Hippocampal formation (tissue), 2 donors: ENCODE measurements at places on chromosomes 11 and 22.

DNA sequence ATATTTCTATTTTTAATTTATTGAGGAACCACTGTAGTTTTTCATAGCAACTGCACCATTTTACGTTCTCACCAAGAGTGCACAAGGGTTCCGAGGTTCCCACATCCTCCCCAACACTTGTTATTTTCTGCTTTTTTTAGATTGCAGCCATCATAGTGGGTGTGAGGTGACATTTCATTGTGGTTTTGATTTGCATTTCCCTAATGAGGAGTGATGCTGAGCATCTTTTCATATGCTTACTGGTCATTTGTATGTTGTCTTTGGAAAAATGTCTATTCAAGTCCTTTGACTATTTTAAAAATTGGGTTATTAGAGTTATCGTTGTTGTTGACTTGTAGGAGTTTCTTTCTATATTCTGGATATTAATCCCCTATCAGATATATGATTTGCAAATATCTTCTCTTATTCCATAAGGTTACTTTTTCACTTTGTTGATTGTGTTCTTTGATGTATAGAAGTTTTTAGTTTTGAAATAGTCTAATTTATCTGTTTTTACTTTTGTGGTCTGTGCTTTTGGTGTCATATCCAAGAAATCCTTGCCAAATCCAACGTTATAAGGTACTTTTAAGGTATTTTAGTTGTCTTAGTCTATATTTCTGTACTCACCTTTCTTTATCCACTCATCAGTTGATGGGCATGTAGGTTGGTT, 9.0 kb downstream of the NEAT1 start:
- DNase-seq = no peak

GRCh38 chr11:64916040-64916774, 802 bp downstream of the ATG2A start:
- no peak for DNase-seq

GRCh38 chr11:55920537-55920936, 6.2 kb upstream of the OR5W2 start:
- no peak for DNase-seq

DNA sequence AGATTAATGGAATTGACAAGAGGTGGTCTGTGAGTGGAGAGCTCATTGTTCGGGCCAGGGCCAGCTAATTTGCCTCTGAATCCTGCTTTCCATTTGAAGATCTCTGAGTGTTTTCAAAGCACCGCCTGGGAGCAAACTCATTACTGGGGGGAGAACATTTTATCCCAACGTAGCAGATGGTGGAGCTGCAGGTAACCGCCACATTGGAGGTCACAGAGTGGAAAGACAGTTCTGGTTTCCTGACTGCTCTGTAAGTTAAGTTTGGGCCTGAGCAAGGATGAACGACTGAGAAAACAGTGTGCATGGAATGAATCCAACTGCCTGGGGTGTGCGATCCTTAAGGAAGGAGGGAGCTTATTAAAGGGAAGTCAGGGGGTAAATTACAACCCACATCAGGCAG, 30.5 kb downstream of the LMO2 start:
- no peak for DNase-seq

GRCh38 chr11:67368621-67369020, 4.8 kb downstream of the CLCF1 start:
- DNase-seq = no peak

- DNase-seq = peak; percentile 14
Measured at GRCh38 chr11:9861860-9862725, 198.2 kb downstream of the SWAP70 start.

- no peak for DNase-seq
Measured at GRCh38 chr11:4768094-4768493, 1.6 kb downstream of the OR51F1 start.

DNA sequence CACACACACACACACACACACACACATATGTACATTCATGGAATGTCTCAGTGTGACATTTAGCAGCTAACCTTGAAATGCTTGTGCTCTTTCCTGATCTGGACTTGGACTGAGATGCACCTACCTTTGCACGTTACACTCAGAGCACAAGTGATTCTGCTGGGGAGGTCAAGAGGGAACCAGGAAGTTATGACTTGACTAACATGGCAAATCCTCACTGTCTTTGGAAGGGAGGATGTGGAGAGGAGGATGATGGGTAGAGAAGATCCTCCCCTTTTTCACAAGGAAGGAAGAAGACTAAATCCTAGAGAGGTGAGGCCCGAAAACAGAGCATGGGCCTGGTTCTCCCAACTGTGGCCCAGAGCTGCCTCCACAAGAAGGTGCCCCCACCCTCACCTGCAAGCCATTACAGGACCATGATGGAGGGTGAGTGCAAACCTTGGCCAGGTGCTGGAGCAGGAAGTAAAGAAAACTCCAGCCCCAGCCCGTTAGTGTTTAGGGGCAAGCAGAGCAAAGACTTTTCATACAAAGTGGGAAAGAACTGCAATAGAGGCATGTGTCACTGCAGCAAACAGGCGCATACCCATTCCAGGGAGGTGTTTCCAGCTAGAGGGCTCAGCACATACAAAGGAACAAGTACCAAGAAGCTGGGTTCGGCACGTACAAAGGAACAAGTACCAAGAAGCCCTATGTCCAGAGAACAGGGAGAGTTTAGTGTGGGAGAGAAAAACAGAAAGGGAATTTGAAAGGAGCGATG, 26.4 kb downstream of the SCN4B start:
- no peak for DNase-seq

GRCh38 chr22:26800858-26801257, 143.5 kb downstream of the MIAT start:
- DNase-seq = no peak

DNA sequence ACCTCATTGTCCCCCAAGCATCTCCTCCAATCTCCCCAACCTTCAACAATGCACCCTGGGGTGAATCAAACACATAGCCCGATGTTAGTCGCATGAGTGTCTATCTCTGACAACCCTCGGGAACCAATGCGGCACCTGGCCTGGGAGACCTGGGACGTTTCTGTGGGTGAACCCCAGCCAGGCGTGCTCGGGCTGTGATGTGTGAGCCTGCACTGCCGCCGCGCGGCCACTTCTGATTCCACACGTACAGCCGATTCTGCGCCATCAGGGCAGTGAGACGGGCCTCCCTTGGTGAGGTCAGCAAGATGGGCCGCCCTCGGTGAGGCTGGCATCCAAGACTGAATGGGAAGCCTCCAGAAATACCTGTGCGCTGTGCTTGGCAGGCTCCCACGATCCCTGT, 5.2 kb upstream of the H19 start:
- no peak for DNase-seq

GRCh38 chr11:79670882-79671281, 230.1 kb upstream of the TENM4 start:
- no peak for DNase-seq

DNA sequence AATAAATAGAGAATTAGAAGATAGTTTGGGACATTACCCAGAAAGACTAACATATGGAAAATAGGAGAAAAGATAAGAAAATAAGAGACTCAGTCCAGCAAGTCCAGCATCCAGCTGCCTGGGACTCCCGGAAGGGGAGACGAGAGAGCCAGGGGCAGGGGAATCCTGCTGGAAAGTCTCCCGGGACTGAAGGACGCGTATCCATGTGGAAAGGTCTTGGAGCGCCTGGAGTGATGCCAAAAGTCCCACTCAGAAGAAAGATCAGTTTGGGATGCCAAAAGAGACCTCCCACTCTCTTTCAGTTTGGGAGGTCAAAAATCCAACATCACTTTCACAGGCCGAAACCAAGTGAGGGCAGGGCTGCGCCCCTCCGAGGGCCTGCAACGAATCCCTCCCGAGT, 30.7 kb downstream of the LRFN4 start:
- no peak for DNase-seq

DNA sequence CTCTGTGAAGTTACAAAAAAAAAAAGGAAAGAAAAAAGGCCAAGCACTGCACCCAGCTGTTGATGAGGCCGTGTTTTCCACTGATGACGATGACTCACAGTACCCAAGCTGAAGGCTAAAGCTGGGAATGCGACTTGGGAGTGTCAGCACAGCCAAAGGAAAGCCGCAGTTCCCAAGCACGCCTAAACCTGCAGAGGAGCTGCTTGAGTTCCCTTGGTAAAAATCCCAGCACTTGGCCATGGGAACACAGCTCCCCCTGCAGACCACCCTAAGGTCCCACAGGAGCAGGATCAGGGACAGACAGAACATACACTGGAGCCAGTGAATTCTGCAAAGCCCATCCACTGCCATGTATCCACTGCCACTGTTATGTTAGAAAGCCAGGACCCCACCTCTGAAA, 39.9 kb downstream of the SERGEF start:
- peak; percentile 34 for DNase-seq

DNA sequence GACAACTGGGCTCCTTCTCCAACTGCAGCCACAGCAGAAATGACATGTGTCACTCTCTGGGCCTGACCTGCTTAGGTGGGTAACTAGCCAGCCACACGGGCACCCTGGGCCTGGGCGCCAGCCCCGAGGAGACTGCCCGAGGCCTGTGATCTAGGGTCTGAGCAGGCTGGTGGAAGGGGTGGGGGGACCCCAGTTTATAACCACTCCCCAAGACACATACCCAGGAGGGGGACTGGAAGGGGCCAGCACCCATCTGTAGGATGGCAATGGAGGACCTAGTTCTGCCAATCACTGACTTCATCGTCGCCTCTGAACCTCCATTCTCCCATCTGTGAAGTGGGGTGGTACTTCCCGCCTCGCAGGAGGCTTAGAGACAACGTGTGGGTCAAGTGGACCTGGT, 16.1 kb downstream of the CD5 start:
- no peak for DNase-seq
